ENCODE measurements at places on chromosomes 1 and 21. TPM values are rescaled to one million over a fixed set of nuclear protein-coding genes. Genes with fewer than 3 reads are reported as not detected.

GSTM5 gene
- 0.63 TPM for total RNA-seq

C1QB gene
- total RNA-seq: 1.2 TPM

CD5L gene
- total RNA-seq: not detected

HSD3B2 gene
- total RNA-seq: not detected

NPL gene
- total RNA-seq: 5.4 TPM

DCDC2B gene
- not detected for total RNA-seq

PADI1 gene
- not detected for total RNA-seq

HSPA13 gene
- 24.3 TPM for total RNA-seq

XCL1 gene
- total RNA-seq: 5.0 TPM

PADI2 gene
- total RNA-seq: 0.23 TPM

KRTAP11-1 gene
- total RNA-seq: not detected

SH3BGR gene
- 1.3 TPM for total RNA-seq

OR4F29 gene
- not detected for total RNA-seq

PTPN22 gene
- total RNA-seq: 45.9 TPM

CFAP107 gene
- not detected for total RNA-seq

LCE2C gene
- not detected for total RNA-seq

CELA3A gene
- total RNA-seq: 15.6 TPM

BLACAT1 gene
- not detected for total RNA-seq

GOLT1A gene
- total RNA-seq: not detected

PRKCZ gene
- total RNA-seq: 30.0 TPM

APCS gene
- not detected for total RNA-seq

GPR161 gene
- 0.35 TPM for total RNA-seq

IQGAP3 gene
- 0.13 TPM for total RNA-seq

SMPDL3B gene
- 0.22 TPM for total RNA-seq

OR6N1 gene
- not detected for total RNA-seq

CLCA4 gene
- total RNA-seq: not detected

SLAMF9 gene
- total RNA-seq: not detected

CATSPERE gene
- total RNA-seq: 0.79 TPM

CHI3L2 gene
- 11.2 TPM for total RNA-seq

GCSAML gene
- total RNA-seq: 0.47 TPM

ADCY10 gene
- total RNA-seq: 0.25 TPM

SELENBP1 gene
- total RNA-seq: not detected

PLA2G2F gene
- not detected for total RNA-seq

ATP1A2 gene
- total RNA-seq: not detected

SLC2A5 gene
- 1.5 TPM for total RNA-seq

NUDT4B gene
- not detected for total RNA-seq

NIBAN1 gene
- 32.4 TPM for total RNA-seq

UMODL1 gene
- total RNA-seq: 0.99 TPM

KRTAP21-2 gene
- total RNA-seq: not detected

WNT9A gene
- total RNA-seq: 0.66 TPM

ERG gene
- 1.1 TPM for total RNA-seq

S100A9 gene
- not detected for total RNA-seq

Measured in T-cell (primary cell).